ENCODE measurements at places on chromosomes 6 and 20. TPM values are rescaled to one million over a fixed set of nuclear protein-coding genes. Genes with fewer than 3 reads are reported as not detected.

RHAG gene
- total RNA-seq: not detected

FOXA2 gene
- total RNA-seq: not detected

NECAB3 gene
- total RNA-seq: 34.1 TPM

COL11A2 gene
- 0.59 TPM for total RNA-seq

RAB23 gene
- total RNA-seq: 3.5 TPM

RIPK1 gene
- 29.9 TPM for total RNA-seq

COL9A3 gene
- 1.1 TPM for total RNA-seq

ISM1 gene
- 3.0 TPM for total RNA-seq

TRERF1 gene
- total RNA-seq: 19.7 TPM

KIAA1755 gene
- total RNA-seq: not detected

PAX1 gene
- total RNA-seq: not detected

BPIFB4 gene
- total RNA-seq: not detected

MICB gene
- total RNA-seq: 54.9 TPM

PLA2G7 gene
- not detected for total RNA-seq

CSTF1 gene
- 49.4 TPM for total RNA-seq

NUP153 gene
- 94.3 TPM for total RNA-seq

C20orf96 gene
- 6.9 TPM for total RNA-seq

PRSS35 gene
- total RNA-seq: not detected

VGLL2 gene
- total RNA-seq: not detected

SLC35D3 gene
- total RNA-seq: not detected

BTN1A1 gene
- total RNA-seq: not detected

ZNF391 gene
- total RNA-seq: 0.39 TPM

SLC44A4 gene
- total RNA-seq: not detected

Data from T-helper 2 cell treated with Interferon-gamma antibody and Interleukin-4, amounts not matched to agents 100 ng/mL and 5 ng/mL, for 36 hours (primary cell).